ENCODE measurements at places on chromosomes 2 and 18.
A peak's percentile ranks its signal among the peaks of the same experiment; 100 is the strongest.

DNA sequence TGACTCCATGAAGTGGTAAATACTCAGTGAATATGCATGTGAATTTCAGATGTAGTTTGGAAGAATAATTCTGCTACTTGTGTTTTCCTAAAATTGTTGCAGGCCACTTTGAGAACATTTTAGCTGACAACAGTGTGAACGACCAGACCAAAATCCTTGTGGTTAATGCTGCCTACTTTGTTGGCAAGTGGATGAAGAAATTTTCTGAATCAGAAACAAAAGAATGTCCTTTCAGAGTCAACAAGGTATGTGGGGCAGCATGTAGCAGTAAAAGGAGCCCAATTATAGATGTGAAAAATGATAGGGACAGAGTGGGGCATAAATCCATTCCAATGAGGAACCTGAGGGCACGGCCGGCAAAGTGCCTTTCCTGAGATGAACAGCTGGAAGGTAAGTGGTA lies 16.1 kb downstream of the SERPINB5 start:
- no peak for DNase-seq

DNA sequence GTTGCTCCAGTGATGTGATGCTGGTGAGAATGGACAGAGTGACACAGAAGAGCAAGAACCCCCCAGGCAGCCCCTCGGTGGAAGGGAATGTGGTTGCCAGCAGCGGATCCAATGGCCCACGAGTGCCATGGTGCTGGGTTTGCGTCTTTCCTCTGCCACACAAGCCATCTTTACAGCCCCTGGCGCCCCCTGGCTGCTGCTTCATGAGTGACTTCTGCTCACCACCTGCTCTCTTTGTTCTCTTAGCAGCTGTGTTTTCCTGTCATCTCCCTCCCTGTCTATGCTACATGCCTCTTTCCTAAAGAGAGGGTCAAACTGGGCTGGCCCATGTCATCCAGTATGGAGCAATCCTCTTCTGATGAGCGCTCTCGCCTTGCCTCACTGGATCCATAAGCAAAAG lies 300.0 kb upstream of the SMIM21 start:
- peak; percentile 2 for DNase-seq

GRCh38 chr2:205270689-205271088 lies 411.6 kb upstream of the NRP2 start:
- no peak for DNase-seq

DNA sequence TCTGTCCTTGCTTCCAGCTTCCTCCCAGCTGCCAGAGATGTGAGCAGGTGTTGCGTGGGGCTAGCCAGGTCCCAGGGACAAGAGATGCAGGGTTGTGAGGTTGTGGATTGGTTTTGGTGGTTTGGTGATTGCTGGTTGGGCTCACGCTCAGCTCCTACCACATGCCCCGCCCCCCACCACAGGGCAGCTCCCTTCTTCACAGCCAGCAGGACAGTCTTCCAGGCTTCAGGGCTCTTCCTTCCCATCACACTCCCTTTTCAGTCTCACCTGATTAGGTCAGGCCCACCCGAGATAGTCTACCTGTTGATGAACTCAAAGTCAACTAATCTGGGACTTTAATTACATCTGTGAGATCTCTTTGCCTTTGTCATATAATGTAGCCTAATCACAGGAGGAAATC lies 52.0 kb upstream of the GLI2 start:
- DNase-seq = no peak

GRCh38 chr2:45771261-45771660 lies 119.8 kb downstream of the PRKCE start:
- no peak for DNase-seq

- no peak for DNase-seq
These were observed 14.9 kb downstream of the ESPNL start for GRCh38 chr2:238114851-238115660.

GRCh38 chr2:121211251-121211650 lies 73.8 kb downstream of the TFCP2L1 start:
- no peak for DNase-seq

DNA sequence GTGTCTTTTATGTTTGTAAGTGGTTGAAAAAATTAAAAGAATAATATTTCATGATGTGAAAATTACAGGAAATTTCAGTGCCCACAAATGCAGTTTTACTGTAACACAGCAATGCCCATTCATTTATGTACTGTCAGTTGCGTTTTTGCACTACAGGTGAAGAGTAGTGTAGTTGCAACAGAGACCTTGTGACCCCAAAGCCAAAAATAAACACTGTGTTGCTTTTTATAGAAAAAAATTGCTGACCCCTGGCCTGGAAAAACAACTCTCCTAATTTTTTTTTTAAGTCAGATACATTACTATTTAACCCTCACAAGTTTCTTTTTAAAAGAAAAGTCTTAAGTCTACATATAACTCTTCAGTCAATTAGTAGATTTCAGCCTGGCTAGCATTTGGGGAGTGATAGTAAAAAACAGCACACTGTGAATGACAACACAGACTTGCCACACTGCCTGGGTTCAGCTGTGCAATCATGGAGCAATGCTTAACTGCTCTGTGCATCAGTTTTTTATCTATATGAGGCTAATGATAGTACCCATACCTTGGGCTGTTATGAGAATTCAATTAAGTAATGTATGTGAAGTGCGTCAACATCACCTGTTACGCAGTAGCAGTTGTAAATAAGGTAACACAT lies 8.1 kb downstream of the KLHL14 start:
- DNase-seq = no peak

DNA sequence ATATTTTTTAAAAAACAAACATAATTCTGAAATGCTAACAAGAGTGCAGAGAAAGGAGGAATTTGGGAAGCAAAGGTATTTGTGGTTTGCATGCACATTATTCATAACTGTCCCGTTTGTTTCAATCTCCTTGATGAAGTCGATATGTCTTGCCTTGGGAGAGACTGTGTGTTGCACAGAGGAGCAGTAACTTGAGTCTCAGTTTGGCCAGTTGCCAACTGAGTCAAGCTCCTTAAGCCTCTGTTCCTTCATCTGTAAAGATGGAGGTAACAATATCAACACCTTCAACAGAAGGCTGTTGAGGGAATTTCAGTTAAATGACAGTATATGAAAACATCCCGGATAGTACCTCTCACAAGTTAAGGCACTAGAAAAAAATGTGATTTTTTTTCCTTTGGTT lies 226.2 kb downstream of the ASXL3 start:
- no peak for DNase-seq

DNA sequence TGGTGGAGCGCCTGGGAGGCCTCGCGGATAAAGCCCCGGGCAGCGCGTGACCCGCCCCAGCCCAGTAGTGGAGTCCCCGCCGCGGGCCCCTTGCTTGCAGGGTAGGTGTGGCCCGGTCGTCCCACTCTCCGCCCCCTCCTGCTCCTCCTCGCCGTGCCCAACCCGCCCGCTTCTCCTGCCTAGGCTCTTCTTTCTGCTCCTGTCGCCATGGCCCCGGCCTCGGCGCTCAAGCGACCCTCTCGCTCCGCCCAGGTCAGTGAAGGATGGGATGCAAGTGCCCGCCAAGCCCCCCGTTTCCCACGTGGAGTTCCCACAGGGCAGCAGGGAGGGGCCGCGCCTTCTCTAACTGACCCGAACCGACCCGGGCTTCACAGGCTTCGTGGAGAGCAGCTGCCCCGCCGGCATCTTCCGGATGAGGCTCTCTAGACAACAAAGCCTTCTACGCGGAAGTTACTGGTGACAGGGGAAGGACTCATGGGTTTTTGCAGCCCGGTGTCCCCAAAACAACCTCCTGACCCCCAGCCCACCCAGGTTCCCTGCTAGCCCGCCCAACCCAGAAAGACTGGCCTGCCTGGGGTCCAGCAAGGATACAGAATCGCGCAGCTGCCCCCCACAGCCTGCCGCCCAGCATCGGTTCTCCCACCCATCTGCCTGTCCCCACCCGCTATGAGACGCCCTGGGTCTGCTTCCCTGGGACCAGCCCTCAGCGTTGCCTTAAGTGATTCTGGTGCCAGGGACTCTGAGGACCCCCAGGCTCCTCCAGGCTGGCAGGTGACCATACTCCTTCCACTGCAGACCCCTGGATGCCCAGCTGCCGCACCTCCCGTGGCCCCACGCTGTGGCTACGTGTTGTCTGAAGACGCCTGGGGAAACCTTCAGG lies 32.8 kb downstream of the TTC32 start:
- peak; percentile 36 for DNase-seq

DNA sequence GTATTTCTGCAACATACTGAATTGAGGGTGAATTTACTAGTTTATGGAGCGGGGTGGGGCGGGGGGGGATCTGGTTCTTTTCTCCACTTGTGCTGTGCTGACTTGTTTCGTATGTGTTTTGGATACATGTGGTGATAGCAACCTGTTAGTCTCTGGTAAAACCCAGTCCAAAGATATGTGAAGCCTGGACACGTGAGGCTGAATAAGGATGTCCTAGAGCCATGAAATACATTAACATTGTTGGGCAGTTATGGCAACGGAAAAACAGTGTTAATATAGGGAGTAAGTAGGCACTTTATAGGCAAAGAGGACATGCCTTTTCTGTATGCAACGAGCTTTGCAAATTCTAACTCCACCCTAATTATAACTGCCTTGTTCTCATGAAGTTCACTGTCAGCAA lies 42.1 kb upstream of the NEMP2 start:
- DNase-seq = no peak

DNA sequence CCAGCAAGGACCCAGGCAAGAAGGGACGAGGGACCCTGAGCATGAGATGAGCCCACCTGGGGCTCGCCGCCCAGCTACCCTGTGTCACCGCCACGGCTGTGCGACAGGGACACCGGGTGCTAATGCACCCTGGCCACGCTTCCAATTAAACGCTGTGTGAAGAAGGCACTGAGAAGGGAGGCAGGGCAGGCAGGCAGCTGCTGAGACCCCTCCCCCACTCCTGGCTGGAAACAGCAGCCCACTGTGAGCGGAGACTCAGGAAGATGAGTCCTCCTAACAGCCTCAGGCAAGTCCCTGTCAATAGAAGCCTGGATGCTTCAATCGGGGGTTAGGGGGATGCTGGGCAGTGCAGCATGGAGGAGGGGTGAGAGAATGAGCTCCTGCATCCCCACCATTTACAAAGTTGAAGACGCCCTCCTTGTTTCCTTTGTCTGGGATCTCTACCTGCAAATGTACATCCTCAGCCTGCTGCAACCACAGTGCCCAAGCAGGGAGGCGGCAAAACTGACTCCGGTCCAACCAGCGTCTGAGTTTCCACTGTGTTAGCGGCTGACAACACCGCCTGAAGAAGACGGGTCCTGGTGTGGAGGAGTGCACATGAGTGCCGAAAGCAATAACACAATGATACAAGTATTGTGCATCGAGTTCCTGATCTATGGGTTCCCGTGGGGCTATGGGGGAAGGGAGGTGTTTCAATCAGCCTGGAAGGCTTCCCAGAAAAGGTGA lies 12.8 kb downstream of the TMEM163 start:
- DNase-seq = no peak

- no peak for DNase-seq
These were observed 118.8 kb downstream of the MGAT5 start for GRCh38 chr2:134372611-134373131.

GRCh38 chr2:203915256-203915655 lies 21.3 kb upstream of the ICOS start:
- DNase-seq = no peak

DNA sequence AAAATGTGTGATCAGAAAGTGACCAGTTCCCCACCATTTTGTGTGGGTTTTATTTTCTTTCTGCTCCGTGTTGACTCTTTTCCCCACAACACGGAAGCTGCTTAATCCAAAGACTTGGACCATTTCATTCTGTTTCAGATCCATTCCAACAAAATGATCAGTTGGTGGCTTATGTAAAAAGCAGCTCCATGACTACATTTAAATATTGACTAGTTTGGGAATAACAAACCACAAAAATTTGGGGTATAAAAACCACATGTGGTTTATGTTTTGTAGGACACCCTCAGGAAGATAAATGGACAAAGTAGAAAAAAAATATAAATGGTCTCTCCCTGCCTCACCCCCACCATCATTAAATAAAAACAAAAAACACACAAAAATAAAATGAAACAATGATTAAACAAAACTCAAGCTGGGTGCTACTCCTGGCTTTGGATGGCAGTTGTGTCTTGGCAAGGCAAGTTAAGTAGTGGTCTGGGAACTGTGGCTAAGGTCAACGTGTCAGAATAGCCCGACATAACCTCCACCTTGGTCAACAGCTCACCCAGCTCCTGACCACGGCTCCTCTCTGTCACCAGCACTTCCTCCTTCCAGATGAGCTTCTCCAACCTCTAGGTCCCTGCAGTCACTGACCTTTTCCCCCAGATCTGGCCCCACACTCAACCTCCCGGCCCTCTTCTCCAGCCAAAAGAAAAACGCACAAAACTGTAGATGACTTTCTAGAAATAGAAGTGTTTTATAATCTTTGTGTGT lies 12.8 kb upstream of the WIPF1 start:
- DNase-seq = no peak

GRCh38 chr18:6730416-6731221 lies 1.1 kb downstream of the ARHGAP28 start:
- DNase-seq = no peak

- no peak for DNase-seq
These were observed 30.6 kb upstream of the SPP2 start for GRCh38 chr2:234019896-234020295.

DNA sequence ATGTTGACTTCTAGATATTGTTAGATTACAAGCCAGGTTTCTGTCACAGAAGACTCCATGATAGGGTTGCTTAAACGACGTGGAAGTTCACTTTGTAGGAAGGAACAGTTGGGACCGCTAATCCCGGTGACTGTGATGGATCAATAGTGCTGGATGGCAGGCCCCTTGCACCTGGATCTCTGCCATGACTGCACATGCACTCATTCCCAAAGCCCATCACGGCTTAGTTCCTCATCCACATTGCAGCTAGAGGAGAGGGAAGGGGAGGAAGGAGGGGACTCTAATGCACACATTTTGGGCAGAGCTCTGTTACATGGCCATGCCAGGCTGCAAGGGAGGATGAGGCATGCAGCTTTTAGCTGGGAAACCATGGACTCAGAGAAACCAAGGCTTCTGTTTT lies 773.7 kb upstream of the RAB6C start:
- DNase-seq = no peak

DNA sequence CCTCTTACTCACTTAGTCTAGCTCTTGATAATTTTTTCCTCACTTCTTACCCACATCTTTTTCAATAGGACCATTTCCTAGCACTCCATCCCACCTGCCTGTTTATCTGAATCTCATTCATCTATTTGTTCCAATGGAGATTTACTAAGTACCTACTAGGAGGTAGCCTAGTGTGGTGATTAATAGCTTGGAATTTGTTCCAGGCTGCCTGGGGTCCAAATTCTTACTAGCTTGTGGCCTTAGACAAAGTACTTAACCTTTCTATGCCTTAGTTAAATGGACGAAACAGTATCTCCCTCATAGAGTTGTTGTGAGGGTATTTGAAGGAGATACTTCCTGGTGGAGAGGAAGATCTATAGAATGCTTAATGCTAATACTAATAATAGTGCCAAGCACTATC lies 42.9 kb upstream of the SERTAD2 start:
- no peak for DNase-seq

DNA sequence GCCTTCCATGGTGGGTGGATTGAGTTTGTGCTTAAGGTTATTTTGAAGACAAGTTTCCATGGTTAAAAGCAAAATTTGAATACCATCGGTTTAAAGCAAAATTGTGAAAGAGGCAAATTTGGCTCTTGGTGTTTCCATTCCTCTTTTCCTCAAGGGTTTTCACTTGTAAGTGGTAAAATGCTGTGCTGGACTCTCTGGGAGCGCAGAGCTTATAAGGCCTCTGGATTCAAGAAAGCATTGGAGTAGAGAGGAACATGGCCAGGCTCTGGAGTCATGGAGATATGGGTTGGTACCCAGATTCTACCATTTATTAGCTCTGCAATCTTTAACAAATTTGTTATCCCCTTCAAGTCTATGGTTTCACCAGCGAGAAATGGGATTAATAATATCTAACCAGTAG lies 17.5 kb downstream of the KCNE4 start:
- DNase-seq = no peak

Data from GM19239 (cell line).